ENCODE measurements at places on chromosomes 16 and 17.

- no peak for DNase-seq
Observed at GRCh38 chr17:74547736-74548135, 1.8 kb upstream of the CD300C start.

DNA sequence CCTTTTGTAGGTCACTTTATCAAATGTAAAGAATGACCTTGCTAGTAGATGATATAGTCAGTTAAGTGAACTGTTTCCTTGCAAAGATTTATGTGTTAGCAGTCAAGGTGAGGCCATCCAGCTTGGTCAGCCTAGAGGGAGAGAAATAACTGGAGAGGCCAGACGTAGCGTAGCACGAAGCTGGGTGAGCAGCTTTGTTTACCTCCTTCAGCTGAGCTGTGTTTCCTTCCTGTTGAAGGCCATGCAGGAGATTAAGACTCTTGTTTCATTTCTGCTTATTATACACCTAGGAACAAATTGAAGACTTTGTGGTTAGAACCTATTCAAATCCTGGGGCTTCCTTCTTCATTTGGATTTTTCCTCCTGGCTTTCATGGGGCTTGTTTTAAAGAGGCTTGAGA, 267.1 kb downstream of the PHKB start:
- no peak for DNase-seq

- DNase-seq: no peak
Observed at GRCh38 chr17:68840073-68840472, 115.1 kb downstream of the ABCA8 start.

DNA sequence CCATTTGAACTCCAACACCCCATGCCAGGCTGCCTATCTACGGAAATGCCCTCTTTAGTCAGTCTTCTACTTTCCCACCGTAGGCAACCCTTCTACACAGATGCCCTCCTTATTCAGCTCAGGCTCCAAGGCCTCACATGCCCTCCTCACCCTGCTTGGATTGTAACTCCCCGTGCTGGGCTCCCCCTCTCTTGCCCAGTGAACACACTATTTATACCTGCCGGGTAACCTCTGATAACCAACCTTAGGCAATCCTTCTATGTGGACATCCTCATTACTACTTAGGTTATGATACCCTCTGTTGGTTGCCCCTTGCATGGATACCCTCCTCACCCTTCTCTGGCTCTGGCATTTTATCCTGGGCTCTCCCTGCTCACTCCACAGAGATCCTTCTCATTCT, 50.3 kb downstream of the NFAT5 start:
- DNase-seq: no peak

GRCh38 chr17:64081802-64082799, 47.8 kb downstream of the ERN1 start:
- no peak for DNase-seq

DNA sequence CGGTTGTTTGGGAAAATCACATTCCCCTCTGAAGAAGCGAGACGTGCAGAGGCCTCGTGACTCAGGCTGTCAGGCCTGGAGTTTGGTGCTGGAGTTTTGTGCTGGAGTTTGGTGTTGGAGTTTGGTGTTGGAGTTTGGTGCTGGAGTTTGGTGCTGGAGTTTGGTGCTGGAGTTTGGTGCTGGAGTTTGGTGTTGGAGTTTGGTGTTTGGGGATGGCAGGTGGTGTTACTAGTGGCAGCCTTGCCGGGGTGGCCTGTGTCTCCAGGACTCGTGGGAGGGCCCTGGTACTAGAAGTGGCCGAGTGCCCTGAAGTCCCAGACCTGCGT, 12.6 kb downstream of the TBC1D24 start:
- no peak for DNase-seq

DNA sequence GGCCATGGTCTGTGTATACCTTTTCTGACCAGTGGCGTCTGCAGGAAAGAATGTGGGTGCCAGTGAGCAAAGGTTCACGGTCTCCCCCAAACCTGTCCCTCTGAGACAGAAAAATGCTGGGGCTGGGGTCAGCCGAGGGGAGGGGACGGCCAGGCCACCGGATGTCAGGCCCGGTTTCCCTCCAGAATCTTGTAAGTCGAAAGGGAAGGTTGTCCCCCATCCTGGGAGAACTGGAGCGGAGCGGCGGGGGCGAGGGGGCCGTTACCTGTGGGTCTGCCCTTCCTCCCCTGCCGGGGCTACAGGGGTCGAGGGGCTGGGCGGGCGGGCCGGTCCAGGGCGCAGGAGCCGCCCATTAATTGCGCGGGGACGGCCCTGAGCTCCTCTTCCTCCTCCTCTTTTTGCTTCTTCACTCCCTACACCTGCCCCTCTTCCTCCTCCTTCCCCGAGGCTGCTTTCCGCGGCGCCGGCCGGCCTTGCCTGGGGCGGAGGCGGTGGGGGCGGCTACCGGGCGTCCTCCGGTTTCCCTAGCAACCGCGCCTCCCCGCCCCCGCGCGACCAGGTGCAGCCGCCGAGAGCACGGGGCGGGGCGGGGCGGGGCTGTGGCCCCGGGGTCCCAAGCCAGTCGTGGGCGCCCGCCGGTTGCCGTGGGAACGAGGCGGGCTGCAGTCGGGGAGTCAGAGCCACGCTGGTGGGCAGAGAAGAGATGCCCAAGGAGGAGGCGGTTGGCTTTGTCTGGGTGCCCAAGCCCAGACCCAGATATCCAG, at the start of gene MARCHF10:
Gene MARCHF10, minus strand, starts transcription at position 503 of the 764 bp plus-strand sequence. CDS start 6,579 bp downstream, outside the sequence.
- DNase-seq: peak; percentile 17

- DNase-seq: peak; percentile 33
Observed at GRCh38 chr17:59038734-59039133, 67.9 kb downstream of the TRIM37 start.

GRCh38 chr17:20280851-20281250, 186.5 kb downstream of the LGALS9B start:
- DNase-seq: no peak

Data from stimulated activated CD8-positive, alpha-beta memory T cell treated with anti-CD3 and anti-CD28 coated beads, Interleukin-7, amount 100 ng/mL, for 48 hours (primary cell).